ENCODE measurements at places on chromosomes 2 and 18. TPM values are rescaled to one million over a fixed set of nuclear protein-coding genes. Genes with fewer than 3 reads are reported as not detected.

The BUB1 gene
- 1.4 TPM for total RNA-seq

- no peaks in the 10 kb centered on the region for H3K27me3 ChIP-seq
- peak; percentile 64 for DNase-seq
- no peaks in the 10 kb centered on the region for H3K36me3 ChIP-seq
- peaks cover 6% of the 10 kb centered on the region for H3K4me1 ChIP-seq
- no peak within 1 kb of the TSS for H3K4me3 ChIP-seq
- H3K27ac ChIP-seq, result no peak within 1 kb of the TSS
Measured at GRCh38 chr2:134253804-134254203, at the start of gene MGAT5. Gene MGAT5 (plus strand): TSS chr2:134254072. CDS start chr2:134254404, 332 bp downstream.

DNA sequence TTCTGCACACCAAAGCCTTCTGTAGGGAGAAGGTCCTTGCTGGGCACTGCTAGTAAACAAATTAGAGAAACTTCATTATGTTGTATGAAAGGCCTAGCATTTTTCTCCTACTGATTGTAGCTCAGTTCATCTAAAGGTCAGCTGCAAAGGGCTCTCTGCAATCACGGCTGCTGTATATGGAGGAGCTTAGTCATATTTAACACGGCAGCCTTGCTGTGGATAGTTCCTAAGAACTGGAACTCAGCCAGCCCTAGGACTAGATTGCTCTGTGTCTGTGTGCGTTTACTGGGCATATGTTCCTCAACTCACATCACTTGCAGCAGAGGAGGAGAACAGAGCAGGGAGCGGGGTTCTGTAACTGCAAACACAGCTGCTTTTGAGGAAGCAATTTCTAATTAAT lies 1103.9 kb upstream of the KLHL29 start:
- DNase-seq, result no peak
- no peaks in the 10 kb centered on the region for H3K4me1 ChIP-seq
- no peak overlapping the region for H3K4me3 ChIP-seq
- no peak overlapping the region for H3K27ac ChIP-seq
- no peaks in the 10 kb centered on the region for H3K27me3 ChIP-seq

The NAT8 gene
- not detected for total RNA-seq

- no peaks in the 10 kb centered on the region for H3K4me1 ChIP-seq
- H3K36me3 ChIP-seq, result no peaks in the 10 kb centered on the region
- DNase-seq, result no peak
- no peak overlapping the region for H3K27ac ChIP-seq
Measured at GRCh38 chr2:218030409-218031195, 27.8 kb upstream of the TNS1 start.

GRCh38 chr2:177015356-177015923 lies 197.2 kb upstream of the HNRNPA3 start:
- no peaks in the 10 kb centered on the region for H3K36me3 ChIP-seq
- H3K4me1 ChIP-seq, result no peaks in the 10 kb centered on the region
- no peaks in the 10 kb centered on the region for H3K27me3 ChIP-seq
- no peak overlapping the region for H3K4me3 ChIP-seq

- H3K27me3 ChIP-seq, result no peaks in the 10 kb centered on the region
- H3K36me3 ChIP-seq, result no peaks in the 10 kb centered on the region
- no peaks in the 10 kb centered on the region for H3K4me1 ChIP-seq
- H3K27ac ChIP-seq, result no peak overlapping the region
- no peak overlapping the region for H3K4me3 ChIP-seq
- no peak for DNase-seq
Measured at GRCh38 chr2:148959745-148960144, 78.8 kb upstream of the LYPD6B start.

DNA sequence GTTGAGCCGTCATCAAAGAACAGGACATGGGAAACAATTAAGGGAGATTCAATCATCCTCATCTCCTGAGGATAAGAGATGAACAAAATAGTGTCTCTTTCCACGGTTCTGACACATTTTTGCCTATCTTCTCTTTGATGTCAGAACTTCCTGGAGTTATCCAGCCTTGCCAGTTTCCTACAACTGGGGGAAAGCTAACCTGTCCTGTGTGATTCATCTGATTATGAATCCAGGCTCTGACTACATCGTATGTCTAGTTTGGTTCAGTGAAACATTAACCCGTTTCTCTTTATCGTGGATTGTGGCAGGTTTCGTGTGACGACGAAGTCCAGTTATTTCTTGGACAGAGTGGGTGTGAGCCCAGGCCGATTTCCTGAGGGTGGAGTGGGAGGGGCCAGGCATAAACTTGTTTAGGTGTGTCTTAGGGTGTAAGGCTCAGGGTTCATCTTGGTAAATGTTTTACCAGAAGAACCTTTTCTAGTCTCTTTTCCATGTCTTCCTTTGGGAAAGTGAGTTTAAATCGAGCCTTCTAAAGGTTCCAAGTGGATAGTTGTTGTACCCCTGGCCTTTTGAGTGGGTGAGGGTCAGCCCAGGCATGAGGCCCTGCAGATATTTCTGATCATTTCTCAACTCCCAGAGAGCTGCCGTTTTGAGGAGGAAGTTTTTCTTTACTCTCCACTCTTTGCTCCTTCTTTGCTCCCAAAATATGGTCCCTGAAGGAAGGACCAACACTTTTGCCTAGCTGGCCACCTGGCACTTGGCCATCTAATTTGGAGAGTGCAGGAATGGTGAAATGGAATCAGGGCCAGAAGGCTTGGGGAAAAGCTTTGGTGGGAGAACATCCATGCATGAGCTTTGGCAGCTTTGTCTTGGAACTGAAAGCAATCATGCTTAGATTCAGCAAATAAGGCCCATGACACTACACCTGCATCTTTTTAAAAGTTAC lies 50.4 kb upstream of the FZD5 start:
- H3K27ac ChIP-seq, result peak overlapping the region; percentile 86
- no peak overlapping the region for H3K4me3 ChIP-seq
- DNase-seq, result peak; percentile 89
- peaks cover 5% of the 10 kb centered on the region for H3K4me1 ChIP-seq

DNA sequence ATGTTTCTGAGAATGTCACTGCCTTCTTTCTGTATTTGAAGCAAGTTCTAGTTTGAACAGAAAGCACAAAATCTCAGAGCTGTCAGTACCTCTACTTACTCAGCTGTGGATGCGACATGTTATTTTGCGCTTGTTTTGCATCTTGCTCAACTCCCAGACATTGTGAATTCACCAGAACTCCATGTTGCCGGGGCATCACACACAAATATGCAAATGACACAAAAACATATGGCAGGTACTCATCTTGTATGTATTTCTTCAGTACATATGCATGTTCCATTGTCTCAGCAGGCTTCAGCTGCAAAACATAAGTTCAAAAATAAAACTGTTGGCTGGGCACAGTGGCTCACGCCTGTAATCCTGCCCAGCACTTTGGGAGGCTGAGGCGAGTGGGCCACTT lies 30.8 kb downstream of the ADCY3 start:
- H3K27me3 ChIP-seq, result no peaks in the 10 kb centered on the region
- H3K4me3 ChIP-seq, result no peak overlapping the region
- H3K27ac ChIP-seq, result no peak overlapping the region
- no peak for DNase-seq

The RSAD2 gene
- total RNA-seq, result not detected

The SUPT7L gene
- total RNA-seq, result 33.7 TPM

The ANKRD53 gene
- total RNA-seq, result 0.96 TPM

- no peak for DNase-seq
- no peak overlapping the region for H3K27ac ChIP-seq
- no peak overlapping the region for H3K4me3 ChIP-seq
- peaks cover 15% of the 10 kb centered on the region for H3K4me1 ChIP-seq
- H3K36me3 ChIP-seq, result no peaks in the 10 kb centered on the region
Measured at GRCh38 chr2:68235090-68235489, 17.2 kb downstream of the PPP3R1 start.

The INO80C gene
- total RNA-seq, result 17.3 TPM

The SH3RF3 gene
- 1.9 TPM for total RNA-seq

DNA sequence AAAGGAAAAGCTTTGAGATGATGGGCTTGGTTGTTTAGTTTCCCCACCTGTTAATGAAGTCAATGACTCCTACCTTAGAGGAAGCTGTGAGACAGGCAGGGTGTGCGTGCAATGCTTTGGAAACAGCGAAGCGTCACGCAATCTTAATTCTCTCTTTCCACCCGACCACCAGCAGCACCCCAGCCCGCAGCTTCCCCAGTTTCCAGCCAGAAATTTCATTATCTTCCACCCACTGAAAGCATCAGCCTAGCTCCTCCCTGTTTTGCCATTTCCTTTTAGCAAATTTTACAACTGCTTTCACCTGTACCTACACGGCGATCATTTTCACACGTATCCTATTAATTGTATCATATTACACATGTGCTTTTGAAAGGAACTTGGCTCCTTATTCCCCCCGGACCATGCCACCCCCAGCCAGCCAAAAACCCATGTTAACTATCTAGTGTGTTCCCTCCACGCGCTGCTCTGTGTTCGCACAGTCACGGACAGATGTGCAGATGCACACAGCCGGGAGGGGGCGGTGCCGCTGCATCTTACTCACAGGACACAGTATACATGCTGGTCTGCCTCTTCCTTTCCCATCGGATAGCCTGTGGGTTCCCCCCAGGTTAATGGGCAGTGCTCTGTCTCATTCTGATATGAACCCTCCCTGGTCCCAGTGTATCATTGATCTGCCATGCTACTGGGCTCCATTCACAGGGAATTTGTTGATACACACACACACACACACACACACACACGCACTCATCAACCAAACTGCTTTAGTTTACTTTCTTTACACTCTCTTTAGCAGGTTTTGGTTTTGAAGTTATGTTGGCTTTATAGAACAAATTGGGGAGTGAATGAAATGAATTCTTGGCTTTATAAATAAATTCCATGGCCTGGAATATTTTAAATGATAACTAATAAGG lies 22.4 kb downstream of the CYP27C1 start:
- peak; percentile 77 for DNase-seq
- peak overlapping the region; percentile 1 for H3K4me3 ChIP-seq
- H3K27me3 ChIP-seq, result no peaks in the 10 kb centered on the region
- no peaks in the 10 kb centered on the region for H3K4me1 ChIP-seq

The STARD6 gene
- total RNA-seq, result not detected

The SFT2D3 gene
- total RNA-seq, result 8.2 TPM

The UGT1A10 gene
- total RNA-seq, result 54.2 TPM

The IL1RL1 gene
- 4.9 TPM for total RNA-seq

GRCh38 chr2:44112096-44112495 lies 56.6 kb upstream of the PPM1B start:
- DNase-seq, result no peak
- no peaks in the 10 kb centered on the region for H3K27me3 ChIP-seq
- H3K4me3 ChIP-seq, result no peak overlapping the region
- no peak overlapping the region for H3K27ac ChIP-seq

DNA sequence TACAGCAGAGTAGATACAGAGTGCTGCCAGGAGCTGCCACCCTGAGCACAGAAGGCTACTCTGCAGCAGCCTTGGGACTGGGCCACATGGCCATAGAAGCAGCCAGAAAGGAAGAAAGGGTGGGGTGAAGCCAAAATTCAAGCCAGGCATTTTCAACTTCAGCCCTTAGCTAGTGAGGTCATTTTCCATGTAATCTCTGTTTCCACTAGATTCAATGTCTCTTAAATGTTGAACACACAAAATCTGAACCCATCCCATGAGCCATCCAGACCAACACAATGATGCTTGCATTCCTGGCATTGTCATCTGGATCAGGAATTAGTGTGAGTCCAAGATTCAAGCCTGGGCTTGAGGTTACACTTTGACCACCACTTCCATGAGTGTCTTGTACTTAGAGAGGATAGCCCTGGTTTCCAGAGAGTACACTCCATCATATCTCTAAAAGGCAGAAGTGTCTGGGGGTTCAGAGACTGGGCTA lies 243.6 kb downstream of the OSR1 start:
- no peak overlapping the region for H3K27ac ChIP-seq
- DNase-seq, result no peak
- H3K36me3 ChIP-seq, result no peaks in the 10 kb centered on the region

DNA sequence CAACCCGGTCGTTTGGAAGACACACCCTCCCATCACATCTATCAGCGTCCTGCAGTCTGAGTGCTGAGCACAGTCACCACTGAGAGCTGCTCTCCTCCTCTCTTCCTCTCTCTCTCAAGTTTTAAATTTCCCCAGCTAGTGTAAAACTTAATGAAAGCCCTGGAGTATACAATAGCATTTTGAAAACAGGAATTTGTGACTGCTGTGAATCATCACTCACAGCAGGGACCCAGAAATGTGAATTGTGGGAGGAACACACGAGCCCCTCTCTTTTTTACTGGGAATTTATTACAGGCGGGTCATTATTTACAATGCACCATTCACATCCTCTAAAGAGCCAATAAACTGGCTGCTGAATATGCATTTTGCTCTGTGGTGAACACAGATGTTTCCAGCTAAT lies 185.0 kb upstream of the SMIM21 start:
- H3K27ac ChIP-seq, result no peak overlapping the region
- DNase-seq, result no peak
- no peaks in the 10 kb centered on the region for H3K4me1 ChIP-seq
- no peaks in the 10 kb centered on the region for H3K27me3 ChIP-seq
- no peak overlapping the region for H3K4me3 ChIP-seq

The PAX8 gene
- 1.6 TPM for total RNA-seq

DNA sequence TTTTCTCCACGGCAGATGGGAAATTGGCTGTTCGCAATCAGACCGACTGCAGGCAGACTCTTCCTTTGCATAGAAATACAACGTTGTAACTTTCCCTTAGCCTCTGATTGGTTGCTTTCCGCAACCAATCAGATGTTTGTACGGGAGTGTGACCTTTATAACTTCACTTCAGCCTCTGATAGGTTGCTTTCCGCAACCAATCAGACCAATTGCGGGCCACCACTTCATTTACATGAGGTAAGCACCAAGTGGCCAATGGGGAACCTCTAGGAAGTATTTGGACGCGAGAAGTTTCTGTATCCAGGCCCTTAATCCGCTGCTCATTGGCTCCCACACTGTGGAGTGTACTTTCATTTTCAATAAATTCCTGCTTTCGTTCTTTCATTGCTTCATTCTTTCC lies 19.1 kb downstream of the SLC25A12 start:
- DNase-seq, result no peak
- H3K27me3 ChIP-seq, result no peaks in the 10 kb centered on the region
- no peak overlapping the region for H3K4me3 ChIP-seq
- no peaks in the 10 kb centered on the region for H3K36me3 ChIP-seq

DNA sequence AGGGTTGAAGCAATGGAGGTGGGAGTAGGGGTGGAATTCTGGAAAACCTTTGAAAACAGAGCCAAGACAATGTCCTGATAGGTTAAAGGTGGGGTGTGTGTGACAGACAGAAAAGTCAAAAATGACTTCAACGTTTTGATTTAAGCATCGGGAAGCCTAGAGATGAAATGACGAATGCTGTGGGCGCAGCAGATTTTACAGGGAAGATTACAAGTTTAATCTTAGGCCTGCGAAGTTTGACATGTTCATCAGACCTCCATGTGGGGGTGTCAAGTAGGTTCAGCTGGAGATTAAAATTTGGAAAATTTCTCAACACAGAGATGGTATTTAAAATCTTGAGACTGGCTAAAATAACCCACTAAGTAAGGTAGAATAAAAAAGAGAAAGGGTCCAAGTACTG lies 453.3 kb downstream of the TXNL1 start:
- no peaks in the 10 kb centered on the region for H3K4me1 ChIP-seq
- H3K27me3 ChIP-seq, result no peaks in the 10 kb centered on the region
- no peak for DNase-seq
- H3K4me3 ChIP-seq, result no peak overlapping the region
- no peaks in the 10 kb centered on the region for H3K36me3 ChIP-seq

Data from transverse colon (tissue), 4 donors.